NCI-H526 treated with DMSO at 0.1 percent for 48 hours (cell line): ENCODE measurements at places on chromosomes 11 and 22.

DNA sequence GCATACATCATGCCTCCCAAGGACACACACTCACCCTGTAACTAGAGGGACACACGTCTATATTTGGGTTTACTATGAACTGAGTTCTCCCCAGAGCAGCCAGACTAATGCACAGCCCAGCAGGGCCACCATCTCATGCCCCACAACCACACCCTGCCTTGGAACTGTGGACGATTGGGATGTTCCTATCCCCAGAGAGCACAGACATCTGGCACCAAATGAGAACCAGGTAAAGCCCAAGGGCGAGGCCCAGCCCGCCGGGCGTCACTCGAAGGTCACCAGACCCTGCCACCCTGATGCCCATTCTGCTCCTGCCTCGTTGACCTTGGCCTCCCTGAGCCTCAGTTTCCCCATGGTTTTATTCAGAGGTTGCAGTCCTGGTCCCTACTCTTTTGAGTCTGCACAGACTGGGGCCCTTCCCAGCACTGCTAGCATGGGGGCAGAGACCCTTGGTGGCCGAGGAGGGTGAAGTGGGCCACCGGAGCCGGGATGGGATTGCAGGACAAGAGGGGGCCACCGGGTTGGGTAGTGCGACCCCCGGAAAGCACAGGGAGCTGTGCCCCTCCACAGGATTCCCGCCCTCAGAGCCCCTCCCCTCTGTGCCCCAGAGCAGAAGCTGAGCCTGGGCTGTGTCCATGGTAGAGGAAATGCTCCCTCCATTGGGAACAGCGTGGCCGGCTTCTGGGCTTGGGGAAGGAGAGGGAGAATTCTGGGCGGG is 56.8 kb downstream of the IGLL5 start:
- DNase-seq = no peak

GRCh38 chr22:37026325-37026724 is 6.8 kb downstream of the MPST start:
- DNase-seq = no peak

GRCh38 chr11:58485961-58486360 is 21.9 kb downstream of the OR5B21 start:
- no peak for DNase-seq

DNA sequence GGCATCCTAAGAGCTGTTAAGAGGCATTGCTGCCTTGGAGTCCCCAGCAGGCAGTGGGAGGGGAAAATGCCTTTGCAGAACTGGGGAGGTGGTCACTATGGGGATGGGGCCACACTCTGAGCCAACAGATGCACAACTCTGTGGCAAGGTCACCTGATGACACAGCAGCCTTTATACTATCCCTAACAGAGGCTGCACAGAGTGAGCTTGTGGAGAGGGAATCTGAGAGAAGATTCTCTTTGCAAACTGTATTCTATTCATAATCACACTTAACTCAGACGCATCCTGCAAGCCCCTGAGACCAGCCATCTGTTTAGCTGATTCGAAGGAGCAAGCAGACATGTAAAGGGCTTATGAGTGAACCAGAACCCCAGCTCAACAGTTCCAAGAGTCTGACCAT is 49.0 kb upstream of the TTC12 start:
- DNase-seq = no peak

DNA sequence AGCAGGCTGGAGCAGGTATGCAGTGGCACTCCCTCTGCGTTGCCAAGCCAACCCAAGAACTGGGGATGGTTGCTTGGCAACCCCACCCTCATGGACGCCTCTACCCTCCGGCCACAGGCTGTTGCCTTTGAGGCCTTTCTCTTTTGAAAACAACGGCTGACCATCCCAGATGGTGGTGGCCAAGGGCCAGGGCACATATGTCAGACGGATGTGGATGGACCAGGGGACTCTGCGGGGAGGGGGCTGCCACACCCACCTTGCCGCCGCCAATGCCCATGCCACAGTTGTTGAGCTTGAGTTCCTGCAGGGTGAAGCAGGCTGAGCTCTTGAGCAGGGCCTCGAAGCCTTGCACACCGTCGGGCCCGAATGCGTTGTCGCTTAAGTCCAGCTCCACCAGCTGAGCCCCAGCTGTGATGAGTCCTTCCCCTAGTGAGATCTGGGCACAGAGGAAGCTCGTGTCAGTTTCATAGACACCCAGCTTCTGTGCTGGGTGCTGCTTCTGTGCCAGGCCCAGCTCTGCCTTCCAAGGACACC is 21.5 kb downstream of the RANGAP1 start:
- DNase-seq = no peak

DNA sequence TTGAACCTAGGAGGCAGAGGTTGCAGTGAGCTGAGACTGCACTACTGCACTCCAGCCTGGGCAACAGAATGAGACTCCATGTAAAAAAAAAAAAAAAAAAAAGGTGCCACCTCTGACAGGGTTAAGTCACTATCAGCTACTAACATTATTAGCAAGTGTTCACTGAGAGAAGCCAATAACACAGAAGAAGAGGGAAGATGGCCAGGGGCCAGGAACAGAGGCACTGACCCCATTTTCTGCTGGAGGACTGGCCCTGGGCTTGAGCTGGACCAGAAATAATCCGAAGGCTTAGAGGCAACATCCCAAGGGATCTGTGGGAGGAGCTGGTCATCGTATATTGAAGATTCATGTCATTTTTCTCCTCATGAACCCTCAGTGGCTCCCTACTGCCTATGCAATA is 5.0 kb downstream of the SLC5A1 start:
- no peak for DNase-seq

GRCh38 chr11:117663414-117663813 is 133.6 kb downstream of the DSCAML1 start:
- DNase-seq = peak; percentile 69

DNA sequence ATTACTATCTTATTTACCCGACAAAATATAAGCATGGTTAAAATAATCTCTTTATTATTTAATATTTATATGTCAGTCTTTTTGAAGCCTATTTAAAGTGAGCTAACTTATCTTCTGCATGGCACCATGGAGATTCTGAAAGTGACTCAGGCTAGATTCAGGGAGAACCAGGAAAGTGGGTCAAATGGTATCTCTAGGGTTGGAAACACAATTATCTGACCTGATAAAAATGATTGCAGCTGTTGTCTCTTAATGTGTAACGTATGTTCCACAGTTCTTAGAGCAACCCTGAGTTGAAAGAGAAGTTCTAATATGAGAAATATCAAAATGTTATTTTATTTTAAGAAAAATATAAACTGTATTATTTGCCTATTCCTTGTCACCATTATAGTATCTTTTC is 143.1 kb upstream of the CARD18 start:
- DNase-seq = no peak

GRCh38 chr11:2348986-2349385 is 28.1 kb upstream of the CD81 start:
- DNase-seq = no peak

DNA sequence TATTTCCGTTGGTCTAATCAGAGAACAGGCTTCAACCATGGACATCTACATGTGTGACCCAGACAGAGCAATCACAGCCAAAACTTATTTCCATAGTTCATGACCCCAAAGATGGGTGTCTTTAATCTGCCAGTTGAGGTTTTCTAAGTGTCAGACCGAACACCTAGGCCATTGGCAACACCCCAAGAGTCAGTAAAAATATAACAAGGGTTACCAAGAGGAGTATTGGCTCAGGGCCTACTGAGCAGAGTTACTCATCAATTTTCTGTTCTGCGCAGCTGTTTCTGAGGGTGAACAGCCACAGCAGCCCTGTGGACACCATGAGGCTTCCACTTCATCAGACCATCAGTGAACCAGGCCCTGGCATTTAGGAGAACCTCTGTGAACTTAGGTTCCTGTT is 18.8 kb downstream of the GUCD1 start:
- DNase-seq = no peak

DNA sequence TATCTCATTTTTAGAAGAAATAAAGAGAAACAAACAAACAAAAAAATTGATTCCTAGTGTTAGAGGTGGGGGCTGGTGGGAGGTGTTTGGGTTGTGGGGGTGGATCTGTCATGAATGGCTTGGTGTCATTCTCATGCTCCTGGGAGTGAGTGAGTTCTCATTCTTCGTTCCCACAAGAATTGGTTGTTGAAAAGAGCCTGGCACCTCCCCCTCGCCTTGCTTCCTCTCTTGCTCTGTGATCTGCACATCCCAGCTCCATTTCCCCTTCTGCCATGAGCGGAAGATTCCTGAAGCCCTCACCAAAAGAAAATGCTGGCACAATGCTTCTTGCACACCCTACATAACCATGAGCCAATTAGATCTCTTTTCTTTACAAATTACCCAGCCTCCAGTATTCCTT is 277.8 kb downstream of the ST3GAL4 start:
- no peak for DNase-seq

DNA sequence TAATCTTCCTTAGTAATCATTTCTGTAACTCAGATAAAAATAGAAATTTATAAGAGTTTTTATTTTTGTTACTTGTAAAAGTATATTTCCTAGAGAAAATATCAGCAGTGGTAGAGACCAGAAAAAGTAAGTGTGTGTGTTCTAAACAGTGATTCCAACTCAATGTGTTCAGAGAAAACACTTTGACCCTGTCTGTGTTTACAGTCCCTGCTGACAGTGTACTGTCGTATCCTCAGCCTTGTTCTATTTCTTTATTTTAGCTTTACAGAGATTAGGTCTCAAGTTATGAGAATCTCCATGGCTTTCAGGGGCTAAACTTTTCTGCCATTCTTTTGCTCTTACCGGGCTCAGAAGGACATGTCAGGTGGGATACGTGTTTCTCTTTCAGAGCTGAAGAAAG is 10.2 kb downstream of the LYVE1 start:
- DNase-seq = no peak

- no peak for DNase-seq
Measured at GRCh38 chr11:92838759-92839310, 130.6 kb upstream of the MTNR1B start.

DNA sequence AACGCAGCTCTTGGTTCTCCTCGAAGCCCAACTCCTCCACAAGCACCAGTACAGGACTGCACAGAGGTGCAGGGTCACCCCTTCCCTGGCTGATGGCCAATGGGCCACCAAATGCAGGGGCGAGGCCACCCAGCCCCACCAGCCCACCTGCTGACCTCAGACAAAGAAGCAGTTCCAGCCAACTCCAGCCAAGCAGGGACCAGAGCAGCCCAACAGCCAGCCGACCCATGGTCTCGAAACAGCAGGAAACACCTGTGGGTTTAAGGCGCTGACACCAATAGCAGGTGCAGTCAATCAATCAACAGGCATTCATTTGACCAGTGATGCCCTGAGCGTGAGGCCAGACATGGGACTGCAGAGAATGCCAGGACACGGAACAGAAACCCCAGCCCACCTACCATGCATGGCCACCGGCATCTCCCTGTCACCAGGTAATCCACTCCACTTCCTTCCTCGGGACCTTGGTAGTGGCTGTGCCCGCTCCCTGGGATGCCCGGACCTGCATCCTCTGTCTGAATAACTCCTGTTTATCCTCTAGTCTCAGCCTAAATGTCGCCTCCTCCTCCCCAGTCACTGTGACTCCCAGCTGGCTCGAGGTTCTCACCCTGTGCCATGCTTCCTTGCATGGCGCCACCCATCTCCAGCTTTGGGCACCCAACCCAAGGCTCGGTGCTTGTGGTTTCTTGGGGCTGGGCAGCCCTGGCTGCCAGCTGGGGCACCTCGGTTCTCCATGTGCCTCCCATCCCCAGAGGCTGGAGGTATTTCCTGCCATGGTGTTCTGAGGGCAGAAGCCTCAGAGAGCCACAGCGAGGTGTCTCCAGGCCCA is 1475.4 kb downstream of the BRD1 start:
- DNase-seq = no peak

DNA sequence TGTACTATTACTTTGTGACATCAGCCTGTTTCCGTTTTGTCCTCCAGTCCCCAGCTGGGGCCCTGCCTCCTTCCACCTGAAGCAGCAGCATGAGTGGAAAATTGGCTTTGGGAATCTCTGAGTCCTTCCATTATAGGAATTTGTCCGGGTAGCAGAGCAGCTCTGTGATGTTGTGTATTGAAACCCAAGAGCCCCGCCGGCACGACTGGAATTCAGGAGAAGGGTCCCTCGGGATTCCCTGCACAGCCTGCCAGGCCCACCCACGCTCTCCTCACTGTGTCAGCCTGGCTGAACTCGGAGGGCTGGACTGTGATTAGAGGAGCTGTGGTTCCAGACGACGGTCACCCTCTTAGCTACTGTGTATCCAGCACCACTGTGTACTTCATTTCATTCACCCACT is 18.8 kb upstream of the TSPAN18 start:
- no peak for DNase-seq

- DNase-seq = no peak
Measured at GRCh38 chr11:8040261-8040920, 40.6 kb upstream of the TUB start.

DNA sequence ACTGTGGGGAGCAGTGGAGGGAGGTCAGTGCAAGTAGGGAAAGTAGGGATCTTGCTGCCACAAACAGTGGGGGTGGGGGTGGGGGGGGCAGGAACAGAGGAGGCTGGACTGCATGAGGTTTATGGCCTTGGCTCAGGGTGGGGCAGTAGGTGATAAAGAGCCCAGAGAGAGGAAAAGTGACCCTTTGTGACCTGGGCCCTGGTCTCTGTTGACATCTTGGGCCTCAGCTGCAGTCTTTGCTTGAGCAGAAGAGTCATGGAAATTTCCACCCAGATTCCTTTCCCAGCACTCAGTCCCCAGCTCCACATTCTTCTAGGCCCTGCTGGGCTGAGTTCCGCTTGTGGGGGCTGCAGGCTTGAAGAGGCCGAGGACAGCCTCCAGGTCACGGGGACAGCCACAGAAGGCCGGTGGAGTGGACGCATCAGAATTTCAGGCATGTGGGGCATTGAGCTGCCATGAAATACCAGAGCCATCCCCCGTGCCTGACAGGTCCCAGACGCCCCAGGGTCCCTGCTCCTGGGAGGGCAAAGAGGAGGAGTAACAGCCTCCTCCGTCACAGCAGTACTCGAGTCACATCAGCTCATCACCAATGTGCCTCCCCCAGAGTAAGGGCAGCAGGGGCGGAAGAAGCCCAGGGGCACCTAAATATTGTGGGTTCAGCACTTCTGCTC is 9.7 kb upstream of the MALAT1 start:
- no peak for DNase-seq

DNA sequence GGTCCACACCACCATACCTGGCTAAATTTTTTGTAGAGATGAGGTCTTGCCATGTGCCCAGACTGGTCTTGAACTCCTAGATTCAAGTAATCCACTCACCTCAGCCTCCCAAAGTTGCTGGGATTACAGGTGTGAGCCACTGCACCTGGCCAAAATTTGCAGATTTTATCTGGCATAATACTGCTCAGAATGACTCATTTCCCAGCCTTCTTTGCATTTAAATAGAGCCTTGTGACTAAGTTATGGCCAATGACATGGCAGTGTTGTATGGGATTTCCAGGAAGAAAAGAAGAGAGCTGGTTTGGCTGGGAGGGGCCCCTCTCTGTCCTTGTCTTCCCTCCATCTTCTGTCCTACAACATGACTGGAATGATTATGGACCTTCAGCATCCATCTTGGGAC is 55.8 kb downstream of the CCDC34 start:
- DNase-seq = no peak
